Activated T-helper 17 cell treated with anti-CD3 and anti-CD28 coated beads, Interleukin-2, amount 50 U/mL, for 72 hours (primary cell): ENCODE measurements at places on chromosomes 6 and 20.
A peak's percentile ranks its signal among the peaks of the same experiment; 100 is the strongest.

DNA sequence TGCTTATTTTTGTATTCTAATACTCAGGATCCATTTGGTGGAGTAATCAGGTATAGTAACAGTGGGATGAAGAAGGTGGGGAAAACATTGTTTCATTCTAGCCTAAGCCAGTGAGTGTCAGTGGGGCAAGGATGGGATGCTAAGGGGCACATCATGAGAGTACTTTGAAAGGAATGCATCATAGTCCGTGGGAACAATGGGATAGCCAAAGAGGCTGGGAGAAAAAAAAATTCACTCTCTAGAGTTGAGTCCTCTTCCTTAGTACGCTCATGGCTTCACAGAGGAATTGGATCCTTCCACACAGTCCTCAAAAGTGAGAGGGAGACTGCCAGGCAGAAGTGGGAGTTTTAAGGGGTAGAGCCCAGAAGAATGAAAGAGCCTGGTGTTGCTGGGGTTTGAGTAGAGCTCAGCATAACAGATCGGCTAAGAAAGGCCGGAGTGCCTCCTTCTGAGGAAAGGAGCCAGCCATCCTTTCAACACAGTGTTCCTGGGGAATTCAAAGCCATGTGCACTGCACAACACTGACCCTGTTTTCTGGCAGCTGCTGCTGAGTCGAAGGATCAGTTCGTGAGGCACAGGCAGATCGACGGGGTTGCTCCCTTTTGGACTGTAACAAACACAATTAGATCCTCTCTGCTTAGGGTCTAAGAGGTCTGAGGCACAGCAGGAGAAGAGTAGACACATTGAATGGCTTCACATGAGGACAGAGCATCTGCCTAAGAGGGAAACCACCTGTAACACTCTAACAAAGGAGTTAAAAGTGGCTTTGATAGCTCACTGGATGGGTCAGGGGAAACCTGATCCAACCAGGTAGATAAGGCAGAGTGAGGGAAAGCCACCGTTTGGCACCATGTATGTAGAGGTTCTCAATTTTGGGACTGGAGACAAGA lies 61.2 kb downstream of the ELOVL5 start:
- no peak for ATAC-seq

- no peak for ATAC-seq
Measured at GRCh38 chr6:6602262-6602661, 13.7 kb downstream of the LY86 start.

- no peak for ATAC-seq
Measured at GRCh38 chr6:28478518-28478917, 35.2 kb upstream of the ZSCAN23 start.

GRCh38 chr6:69631552-69632346 lies 165.1 kb downstream of the LMBRD1 start:
- peak; percentile 65 for ATAC-seq

- ATAC-seq: no peak
Measured at GRCh38 chr6:17336425-17336824, 55.3 kb downstream of the RBM24 start.

DNA sequence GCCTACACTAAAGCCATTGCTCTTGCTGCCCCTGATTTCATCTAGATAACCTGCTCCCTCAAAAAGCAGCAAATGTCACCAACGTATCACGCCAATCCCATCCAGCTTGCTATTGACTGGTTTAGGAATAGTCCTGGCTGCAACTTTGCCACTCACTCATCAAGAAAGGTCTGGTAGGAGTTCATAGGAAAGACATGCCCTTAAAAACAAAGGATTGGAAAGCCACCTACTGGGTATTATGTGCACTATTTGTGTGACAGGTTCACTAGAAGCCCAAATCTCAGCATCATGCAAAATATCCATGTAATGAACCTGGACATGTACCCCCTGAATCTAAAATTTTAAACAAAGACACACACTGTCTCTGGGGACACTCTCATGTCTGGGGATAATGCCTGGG lies 170.4 kb upstream of the COL21A1 start:
- no peak for ATAC-seq

- ATAC-seq: no peak
Measured at GRCh38 chr20:38894091-38894847, 31.9 kb upstream of the FAM83D start.

DNA sequence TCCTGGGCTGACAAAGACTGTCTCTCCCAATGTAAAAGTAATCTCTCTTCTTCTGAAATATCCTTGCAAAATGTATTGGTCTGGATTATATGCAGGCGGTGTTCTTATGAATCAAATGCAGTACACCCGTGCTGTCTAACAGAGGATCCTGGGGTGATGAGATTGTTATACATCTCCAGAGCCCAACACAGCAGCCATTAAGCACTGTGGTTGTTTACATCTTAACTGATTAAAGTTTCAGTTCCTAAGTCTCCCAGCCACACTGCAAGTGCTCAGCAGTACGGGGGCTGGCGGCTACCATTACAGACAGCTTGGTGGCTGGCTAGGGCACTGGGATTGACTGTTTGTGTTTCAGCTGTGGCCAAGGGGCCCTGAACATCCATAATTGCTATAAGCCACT lies 7.0 kb downstream of the UNC93A start:
- ATAC-seq: no peak

DNA sequence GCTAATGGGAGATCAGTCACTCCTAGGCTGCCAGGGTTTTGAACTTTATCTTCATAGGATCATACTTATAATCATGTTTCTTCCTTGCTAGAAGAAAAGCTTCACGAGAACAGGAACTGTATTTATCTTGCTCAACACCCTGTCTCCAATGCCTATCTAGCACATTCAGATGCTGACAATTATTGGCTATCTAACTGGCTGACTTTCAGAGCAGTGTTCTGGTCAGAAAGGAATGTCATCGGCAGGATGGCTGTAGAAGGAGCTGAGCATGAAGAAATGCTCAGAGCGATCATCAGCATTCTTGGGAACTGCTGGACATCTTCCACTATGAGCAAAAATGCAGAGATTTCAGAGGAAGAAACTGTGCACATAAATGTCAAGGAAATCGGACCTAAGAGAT lies 628.0 kb upstream of the NRSN1 start:
- no peak for ATAC-seq

- no peak for ATAC-seq
Measured at GRCh38 chr6:19444481-19444880, 392.7 kb upstream of the ID4 start.

- no peak for ATAC-seq
Measured at GRCh38 chr6:10140136-10140535, 274.7 kb downstream of the TFAP2A start.

- ATAC-seq: no peak
Measured at GRCh38 chr20:63151554-63152321, 64.2 kb downstream of the YTHDF1 start.

GRCh38 chr6:52497652-52498408 lies 77.7 kb downstream of the EFHC1 start:
- no peak for ATAC-seq

DNA sequence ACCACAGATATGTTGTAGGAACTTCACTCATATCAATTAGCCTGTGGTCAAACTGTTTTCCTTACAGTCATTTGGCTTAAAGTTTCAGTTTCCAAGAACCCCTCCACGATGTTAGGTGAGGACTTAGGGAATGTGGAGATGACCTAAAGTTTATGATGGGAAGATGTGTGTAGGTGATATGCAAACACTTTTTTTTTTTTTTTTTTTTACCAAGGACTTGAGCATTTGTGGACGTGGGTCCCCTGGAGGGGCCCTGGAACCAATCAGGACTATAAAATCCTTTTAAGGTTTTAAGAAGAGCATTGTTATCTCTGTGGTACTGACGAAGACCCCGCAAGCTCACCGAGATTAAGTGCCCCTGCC lies 478 bp upstream of the MTHFD1L start:
- no peak for ATAC-seq

- ATAC-seq: no peak
Measured at GRCh38 chr20:2558581-2559278, 22.4 kb downstream of the TMC2 start.

GRCh38 chr6:5203546-5203945 lies 57.2 kb downstream of the LYRM4 start:
- ATAC-seq: no peak

DNA sequence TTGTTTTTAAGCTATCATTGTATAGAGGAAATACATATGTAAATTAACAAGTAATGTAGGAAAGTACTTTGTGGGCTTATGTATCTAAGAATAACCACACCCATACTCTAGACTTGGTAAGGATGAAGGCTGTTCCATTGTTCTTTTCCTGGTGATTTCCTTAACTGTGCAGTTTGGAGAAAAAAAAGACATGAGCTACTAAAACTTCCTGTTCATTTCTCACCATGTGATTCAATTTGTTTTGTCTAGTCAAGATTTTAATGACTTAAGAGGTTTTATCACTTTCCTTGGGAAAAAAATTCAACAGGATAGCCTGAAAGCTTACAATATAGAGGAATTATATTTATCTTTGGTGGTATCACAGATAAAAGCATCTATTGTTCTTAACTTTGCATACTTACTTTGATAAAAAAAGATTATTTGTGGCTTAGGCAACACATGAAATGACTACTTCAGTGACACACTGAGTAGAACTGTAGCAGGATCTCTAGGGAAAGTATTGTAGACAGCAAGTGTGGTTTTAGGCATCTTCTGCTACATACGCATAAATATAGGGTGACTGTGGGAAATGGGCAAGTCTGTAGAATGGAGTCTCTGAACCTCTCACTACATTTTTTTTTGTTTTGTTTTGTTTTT lies 80.3 kb downstream of the GJA1 start:
- no peak for ATAC-seq

- ATAC-seq: no peak
Measured at GRCh38 chr6:105235155-105235554, 55.3 kb upstream of the POPDC3 start.

- no peak for ATAC-seq
Measured at GRCh38 chr6:125009578-125009977, 47.3 kb downstream of the RNF217 start.

DNA sequence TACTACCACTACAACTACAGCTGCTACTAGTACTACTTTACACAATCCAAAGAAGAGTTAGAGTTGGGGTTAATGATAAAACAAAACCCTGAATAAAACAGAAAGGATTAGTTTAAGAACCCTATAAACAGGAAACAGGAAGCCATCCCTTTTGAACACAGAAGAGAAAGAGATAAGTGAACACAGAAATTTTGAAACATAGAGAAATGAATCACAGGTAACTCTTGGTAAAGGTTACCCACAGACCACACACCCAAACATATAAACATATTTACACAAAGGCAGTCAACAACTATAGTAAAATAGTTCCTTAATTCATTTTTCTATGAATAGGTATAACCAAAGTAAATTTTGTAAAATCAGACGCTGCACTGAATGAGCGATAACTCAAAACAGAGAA lies 98.1 kb downstream of the RNGTT start:
- peak; percentile 85 for ATAC-seq

DNA sequence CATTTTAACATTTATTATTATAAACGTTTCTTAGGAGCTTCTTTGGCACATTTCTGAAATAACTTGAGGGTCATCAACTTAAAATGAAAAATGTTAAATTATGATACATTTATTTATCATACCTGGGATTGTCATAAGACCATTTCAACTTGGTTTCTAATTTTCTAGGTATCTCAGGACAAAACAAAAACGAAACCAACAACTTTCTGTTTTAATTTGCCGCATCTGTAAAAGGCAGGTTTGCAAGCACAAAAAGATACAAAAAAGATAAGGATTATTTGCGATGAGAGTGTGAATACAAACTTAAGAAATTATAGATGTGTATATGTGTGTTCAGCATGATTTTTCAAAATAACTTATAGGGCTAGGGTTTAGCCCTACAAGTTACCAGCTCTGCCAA lies 395.0 kb upstream of the RUNX2 start:
- peak; percentile 32 for ATAC-seq

DNA sequence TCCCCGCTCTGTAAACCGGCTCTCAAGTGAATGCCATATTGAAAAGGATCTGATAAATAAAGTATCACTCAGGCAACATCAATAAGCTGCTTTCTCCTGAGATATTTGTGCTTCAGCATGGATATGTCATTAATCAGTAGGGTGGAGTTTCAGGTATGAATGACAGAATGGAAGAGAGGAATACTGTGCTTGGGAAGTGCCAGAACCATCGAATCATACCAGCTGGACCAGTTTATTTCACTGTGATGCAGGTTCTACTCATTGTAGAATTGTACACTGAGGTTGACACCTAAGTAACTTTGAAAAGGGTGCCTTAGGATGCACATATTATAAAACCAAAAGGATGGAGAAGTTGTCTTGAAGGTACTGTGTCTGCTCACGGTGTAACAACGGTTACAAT lies 17.9 kb upstream of the TBC1D7 start:
- ATAC-seq: no peak

- no peak for ATAC-seq
Measured at GRCh38 chr6:51049983-51050877, 231.6 kb downstream of the TFAP2B start.

DNA sequence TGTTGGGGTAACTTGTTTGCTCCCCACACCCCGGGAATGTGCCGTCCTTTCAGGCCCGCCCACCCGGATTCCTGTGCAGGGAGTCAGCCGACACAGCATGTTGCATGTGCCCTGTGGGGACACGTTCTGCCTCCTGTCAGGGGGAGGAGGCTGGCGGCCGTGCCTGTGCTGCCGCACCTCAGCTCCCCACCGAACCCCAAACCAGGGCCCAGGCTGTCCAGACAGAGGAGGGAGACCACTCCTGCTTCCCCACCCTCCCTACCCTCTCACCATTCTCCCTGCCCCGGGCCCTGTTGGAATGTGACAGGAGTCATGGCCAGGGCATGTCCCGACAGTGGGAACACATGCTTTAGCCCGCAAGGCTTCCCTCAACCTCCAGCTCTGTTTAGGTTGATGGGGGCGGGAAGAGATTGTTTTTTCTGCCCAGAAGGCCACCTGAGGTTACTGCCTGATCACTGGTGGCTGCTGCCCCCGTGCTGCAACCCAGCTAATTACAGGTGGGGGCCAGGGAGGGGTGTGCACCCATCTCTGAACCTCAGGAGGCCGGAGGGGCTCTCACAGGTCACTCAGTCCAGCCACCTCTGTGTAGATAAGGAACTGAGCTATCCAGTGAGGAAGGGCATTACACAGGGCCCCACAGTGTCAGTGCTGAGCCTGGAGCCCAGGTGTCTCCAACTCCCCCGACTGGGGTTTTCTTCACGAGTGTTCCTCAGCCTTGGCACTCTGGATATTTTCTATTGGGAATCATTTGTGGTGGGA lies 13.6 kb downstream of the LRRC73 start:
- no peak for ATAC-seq

DNA sequence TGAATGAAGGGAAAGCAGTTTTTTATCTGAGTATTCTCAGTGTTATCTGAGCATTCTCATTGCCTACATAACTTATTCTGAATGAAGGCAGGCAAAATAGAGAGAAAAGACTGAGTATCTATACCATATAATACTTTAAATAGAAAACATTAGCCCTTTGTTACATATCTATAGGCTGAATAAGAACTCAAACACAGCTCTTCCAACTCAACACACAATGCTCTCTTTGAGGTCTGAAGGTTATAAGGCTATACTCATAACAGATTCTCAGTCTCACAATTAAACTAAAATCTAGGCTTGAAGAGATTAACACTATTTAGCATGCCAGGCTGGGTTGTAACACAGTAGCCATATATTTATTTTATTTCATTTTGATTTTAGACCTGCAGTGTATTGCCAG lies 56.9 kb downstream of the EYS start:
- ATAC-seq: no peak

GRCh38 chr20:4455996-4456395 lies 265.7 kb upstream of the PRND start:
- ATAC-seq: no peak

- ATAC-seq: no peak
Measured at GRCh38 chr6:17450832-17451231, 57.4 kb downstream of the CAP2 start.
